CD4-positive, alpha-beta memory T cell (primary cell): ENCODE measurements at places on chromosomes 5 and 9. TPM values are rescaled to one million over a fixed set of nuclear protein-coding genes. Genes with fewer than 3 reads are reported as not detected.

DNA sequence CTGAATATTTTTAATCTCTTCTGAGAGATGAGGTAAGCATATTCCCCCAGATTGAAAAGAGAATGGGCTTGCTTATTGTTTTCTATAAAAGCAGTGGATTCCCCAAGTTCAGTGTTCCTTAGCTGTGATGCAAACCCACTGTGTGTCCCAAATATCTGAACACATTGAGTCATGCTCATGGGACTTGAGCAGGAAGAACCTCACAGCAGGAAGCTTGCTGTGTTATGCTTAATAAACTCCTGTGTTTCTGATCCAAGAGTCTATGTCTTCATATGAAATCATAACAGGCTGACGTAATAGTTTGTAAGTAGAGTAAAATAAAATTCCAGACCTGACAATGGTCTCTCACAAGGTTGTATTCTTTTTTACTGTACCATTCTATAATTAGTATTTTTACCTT lies 24.8 kb upstream of the LOX start:
- DNase-seq: no peak

The SV2C gene
- not detected for total RNA-seq

DNA sequence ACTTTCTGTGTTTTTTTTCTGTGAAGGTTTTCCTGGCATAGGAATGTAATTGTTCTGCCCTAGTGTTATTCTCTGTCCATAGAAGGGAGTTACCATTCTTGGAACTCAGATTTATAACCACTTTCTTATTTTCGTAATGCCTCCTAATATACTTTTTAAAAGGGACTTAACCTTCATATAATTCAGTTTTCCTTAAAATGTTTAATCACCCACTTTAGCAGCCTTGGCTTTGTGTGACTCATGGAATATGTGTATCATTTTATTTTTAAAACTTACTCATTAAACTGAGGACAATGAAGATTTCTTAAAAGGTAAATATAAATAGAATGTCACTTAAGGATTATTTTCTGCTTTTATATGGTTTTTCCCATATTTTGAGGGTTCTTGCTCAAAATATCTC lies 50.0 kb downstream of the RAI14 start:
- DNase-seq: no peak

- DNase-seq: no peak
Measured at GRCh38 chr5:156595132-156595787, 254.8 kb upstream of the PPP1R2B start.

The ORM1 gene
- not detected for total RNA-seq

- no peak for DNase-seq
Measured at GRCh38 chr5:89053547-89053946, 170.6 kb upstream of the MEF2C start.

GRCh38 chr9:13295556-13295955 lies 16.1 kb upstream of the MPDZ start:
- no peak for DNase-seq

DNA sequence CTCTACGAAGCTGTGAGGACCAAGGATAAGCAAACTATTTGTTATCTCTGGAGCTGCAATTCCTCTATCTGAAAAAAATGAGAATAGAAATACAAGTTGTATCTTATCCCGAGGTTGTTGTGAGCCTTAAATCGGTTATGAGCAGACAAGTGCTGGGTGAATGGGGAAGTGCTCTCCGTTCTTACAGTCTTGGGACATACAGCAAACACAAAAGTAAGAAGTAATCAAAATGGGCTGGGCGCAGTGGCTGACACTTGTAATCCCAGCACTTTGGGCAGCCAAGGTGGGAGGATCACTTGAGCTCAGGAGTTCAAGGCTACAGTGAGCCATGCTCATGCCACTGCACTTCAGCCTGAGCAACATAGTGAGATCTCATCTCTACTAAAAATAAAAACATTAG lies 31.7 kb downstream of the ITK start:
- no peak for DNase-seq

The LVRN gene
- not detected for total RNA-seq

DNA sequence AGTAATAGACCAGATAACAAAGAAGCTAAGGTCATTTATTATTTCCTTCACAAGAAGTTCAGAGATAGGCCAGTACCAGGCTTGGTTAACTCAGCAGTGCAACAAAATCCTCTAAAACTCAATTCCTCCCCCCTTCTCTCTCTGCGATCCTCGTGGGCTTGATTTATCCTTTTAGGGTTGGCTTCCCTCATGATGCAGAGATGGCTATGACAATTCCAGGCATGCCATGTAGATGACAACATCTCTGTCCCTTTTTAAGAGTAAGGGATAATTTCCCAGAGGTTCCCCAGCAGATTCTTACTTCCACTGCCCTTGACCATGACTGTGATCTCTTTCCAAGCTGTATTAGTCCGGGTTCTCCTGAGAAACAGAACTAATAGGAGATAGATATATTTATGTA lies 28.7 kb upstream of the DAP start:
- DNase-seq: no peak

The PCDHGA10 gene
- 0.35 TPM for total RNA-seq

- DNase-seq: no peak
Measured at GRCh38 chr9:88202321-88202720, 64.0 kb upstream of the SPATA31C2 start.

- DNase-seq: no peak
Measured at GRCh38 chr5:177496727-177497291, 595 bp downstream of the PDLIM7 start.

The DNM1 gene
- 1.4 TPM for total RNA-seq

- DNase-seq: no peak
Measured at GRCh38 chr5:168390491-168390890, 95.8 kb upstream of the RARS1 start.

The CYSRT1 gene
- 0.25 TPM for total RNA-seq

The FOXD4L3 gene
- not detected for total RNA-seq

The PCA3 gene
- not detected for total RNA-seq

GRCh38 chr9:134793288-134794188 lies 87.1 kb upstream of the FCN2 start:
- no peak for DNase-seq

DNA sequence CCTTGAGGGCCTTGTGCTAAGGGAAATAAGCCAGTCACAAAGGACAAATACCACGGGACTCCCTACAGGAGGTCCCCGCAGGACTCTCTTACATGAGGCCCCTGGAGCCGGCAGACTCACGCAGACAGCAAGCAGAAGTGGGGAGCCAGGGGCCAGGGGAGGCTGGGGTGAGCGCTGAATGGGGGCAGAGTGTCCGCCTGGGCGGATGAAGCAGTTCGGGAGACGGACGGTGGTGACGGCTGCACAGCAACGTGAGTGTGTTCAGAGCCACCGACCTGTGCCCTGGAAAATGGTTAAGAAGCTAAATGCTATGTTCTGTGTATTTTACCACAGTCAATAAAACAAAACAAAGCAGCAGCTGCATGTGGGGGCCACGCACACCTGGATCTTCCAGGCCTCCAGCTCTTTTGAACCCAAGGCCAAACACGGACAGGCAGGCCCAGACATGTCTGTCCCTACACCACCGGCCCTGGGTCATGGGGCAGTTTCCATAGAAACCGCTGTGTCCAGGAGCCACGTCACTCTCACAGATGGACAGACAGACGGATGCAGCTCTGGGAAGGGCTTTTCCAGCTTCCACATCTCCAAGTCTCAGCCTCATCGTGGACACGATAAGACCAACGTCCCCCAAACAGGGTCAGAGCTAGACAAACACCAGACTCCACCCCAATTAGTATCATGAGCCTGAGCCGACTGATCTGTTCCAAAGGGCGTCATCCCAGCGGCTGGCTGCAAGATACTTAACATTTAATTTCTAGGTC lies 103.9 kb downstream of the VAV2 start:
- DNase-seq: no peak

DNA sequence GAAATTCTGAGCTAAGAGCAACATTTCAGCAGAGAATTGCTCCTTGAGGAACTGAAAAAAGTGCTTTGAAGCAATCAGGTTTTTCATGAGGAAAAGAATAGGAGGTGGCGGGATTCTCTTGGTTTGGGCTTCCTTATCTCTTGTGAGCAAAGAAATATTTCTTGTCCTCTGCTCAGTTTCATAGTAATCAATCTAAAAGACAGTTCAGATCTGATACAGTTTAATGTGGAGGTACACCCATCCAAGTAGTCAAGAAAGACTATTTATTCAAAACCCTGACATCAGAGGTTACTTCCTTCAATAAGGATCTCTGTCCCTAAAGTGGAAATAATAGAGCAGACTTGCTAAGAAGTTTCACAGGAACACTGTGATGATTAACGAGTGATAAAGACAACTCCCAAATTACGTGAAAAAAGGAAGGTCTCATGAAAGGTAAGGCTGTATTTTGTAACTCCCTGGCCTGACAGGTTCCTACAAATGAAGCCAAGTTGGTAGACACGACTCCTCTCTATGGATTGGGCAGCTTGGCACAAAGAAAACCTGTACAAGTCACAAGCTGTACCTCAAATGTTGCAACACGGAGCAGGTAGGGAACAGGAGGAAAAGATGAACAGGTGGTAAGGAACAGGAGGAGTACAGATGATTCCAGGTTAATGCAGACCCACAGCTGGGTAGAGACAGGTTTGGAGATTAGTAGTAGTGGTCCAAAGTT lies 94.1 kb downstream of the SUSD1 start:
- no peak for DNase-seq

The SLC46A2 gene
- total RNA-seq: not detected

GRCh38 chr9:35756275-35757225 lies 2.5 kb upstream of the MSMP start:
- peak; percentile 68 for DNase-seq

DNA sequence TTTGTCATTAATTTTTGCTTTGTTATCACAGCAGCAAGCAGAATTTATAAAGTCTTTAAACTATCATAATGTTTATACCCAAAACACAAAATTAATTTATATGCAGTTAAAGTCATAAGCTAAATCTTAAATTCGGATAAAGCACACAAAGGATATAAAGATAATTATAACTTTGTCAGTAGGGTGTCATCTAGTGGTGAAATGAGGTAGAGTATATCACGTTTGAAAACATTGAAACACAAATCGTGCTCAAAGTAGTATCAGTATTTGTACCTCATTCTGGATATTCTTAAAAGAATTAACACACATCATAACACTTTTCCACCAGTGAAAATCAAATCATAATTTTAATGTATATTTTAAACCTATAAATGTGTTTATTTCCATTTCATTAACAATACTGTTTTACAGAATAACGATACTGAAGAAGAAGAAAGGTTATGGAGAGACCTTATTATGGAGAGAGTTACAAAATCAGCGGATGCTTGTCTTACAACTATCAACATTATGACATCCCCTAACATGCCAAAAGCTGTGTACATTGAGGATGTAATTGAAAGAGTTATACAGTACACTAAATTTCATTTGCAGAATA lies 129.5 kb downstream of the NIPBL start:
- no peak for DNase-seq

DNA sequence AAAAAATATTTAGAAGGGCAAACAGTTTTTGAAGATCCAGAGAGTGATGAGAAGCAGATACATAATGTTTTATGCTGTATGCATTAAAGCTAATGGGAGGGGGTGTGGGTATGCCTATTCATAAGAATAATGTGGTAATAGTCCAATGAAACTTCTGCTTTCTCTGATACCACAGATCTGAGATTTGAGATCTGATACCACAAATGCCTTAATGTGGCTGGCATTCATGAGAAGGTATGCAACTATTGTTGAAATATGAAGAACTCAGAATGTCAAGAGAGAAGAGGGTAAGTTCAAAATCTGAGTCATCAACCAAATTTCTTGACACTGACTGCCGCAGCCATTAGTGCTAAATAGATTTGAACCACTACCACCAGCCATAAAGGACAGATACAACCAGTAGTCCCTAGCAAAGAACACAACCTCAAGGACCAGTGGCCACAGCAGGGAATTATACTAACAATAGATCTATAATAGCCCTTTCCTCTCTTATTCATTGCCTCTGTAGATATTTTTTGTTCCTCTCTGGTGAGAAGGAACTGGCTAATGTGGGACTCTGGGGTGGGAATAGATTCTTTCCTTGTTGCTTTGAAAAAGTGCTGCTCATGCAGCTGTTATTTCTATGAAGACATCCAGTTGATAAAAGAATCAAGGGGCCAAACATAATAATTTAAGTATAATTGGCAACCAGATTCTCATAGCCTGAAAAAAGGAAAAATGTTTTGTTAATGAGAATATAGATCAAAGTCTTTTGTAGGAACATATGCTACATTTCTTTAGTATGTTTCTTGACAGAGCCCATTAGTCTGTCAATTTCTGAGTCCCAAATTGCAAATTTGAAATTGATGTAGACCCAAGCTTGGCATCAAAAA lies 256.5 kb upstream of the ZNF608 start:
- no peak for DNase-seq

The APC gene
- 44.5 TPM for total RNA-seq

DNA sequence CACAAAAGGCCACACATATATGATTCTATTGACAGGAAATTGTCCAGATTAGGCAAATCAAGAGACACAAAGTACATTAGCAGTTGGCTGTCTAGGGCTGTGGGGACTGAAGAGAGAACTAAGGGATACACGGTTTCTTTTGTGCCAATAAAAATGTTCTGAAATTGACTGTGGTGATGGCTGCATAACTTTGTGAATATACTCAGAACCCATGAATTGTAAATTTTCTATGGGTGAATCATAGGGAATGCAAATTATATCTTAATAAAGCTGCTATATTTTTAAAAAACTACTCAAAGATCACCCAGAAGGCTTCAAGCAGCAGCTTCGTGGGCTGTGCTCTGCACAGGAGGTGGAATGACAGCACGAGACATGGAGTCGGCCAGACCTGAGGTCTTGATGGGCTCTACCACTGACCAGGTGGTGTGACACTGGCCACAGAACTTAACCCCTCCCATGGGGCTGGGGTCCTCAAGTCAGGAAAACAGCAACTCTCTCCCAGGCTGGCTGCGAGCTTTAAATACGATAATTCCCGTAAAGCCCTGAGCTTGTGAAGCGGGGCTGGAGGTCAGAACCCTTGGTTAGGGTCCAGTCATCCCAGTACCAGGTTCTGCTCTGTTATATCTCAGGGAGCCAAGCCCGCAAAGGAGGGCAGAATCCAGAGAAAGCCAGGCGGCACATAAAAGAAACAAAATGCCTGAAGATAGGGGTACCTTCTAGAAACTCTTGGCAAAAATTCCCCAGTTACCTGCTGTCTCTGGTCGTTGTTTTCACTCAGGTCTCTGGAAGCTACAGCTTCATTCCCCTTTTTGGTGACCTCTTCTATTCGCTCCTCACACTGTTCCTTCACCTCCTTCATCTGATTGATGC lies 59.1 kb downstream of the GOLM1 start:
- no peak for DNase-seq

The CTSV gene
- total RNA-seq: not detected

DNA sequence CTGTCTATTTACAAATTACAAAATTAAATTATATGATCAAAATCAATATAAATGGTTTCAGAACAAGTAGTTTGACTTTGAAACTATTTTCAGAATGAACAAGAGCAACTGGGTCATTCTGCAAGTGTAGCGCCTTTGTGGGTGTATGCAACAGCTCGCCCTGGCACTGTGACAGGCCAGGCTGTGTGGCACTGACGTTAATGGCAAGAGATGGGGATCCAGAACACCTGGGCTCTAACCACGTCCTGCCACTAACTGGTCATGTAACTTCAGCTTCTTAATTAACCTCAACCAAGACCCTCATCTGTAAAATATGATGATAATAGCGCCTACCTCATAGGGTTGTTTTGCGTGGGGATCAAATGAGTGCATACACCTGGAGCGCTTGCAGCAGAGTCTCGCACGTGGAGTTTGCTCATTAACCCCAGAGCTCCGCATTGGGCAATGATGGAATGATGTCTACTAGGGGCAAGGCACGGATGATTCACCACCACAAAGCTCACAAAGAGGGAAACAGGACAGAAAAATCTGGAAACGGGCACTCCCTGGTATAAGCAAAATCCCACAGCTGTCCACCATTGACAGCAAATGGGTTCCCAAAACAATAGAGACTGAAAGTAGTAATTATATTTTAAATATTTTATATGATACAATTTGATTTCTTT lies 639.4 kb downstream of the SEMA5A start:
- no peak for DNase-seq

The KIF4B gene
- total RNA-seq: not detected
